IMR-90 (cell line): ENCODE measurements at places on chromosomes 2 and 18. TPM values are rescaled to one million over a fixed set of nuclear protein-coding genes. Genes with fewer than 3 reads are reported as not detected.

GRCh38 chr2:38438133-38438882 is 61.2 kb upstream of the ATL2 start:
- DNase-seq: no peak

GRCh38 chr18:55452123-55452611 is 135.8 kb downstream of the TCF4 start:
- no peak for DNase-seq

GRCh38 chr2:60354713-60355112 is 198.7 kb downstream of the BCL11A start:
- DNase-seq: no peak

DNA sequence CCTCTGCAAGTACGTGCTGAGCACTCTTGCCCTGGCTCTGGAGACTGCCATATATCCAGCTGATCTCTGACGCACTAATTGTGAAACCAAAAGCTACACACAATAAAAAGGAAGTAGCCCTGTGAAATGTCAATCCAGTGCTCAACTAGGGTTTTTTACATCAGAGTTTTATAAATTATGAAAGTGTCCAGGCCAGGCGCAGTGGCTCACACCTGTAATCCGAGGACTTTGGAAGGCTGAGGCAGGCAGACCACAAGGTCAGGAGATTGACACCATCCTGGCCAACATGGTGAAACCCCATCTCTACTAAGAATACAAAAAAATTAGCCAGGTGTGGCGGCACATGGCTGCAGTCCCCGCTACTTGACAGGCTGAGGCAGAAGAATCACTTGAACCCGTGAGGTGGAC is 24.5 kb upstream of the PEX13 start:
- DNase-seq: no peak

The CSRNP3 gene
- 0.21 and 0.32 TPM in 2 replicates for polyA plus RNA-seq

- no peak for DNase-seq
Observed at GRCh38 chr2:211837206-211837605, 701.4 kb downstream of the ERBB4 start.

- peak; percentile 15 for DNase-seq
Observed at GRCh38 chr2:150357770-150358467, 129.5 kb downstream of the RND3 start.

The TMEM178A gene
- polyA plus RNA-seq: 1.1 and 1.8 TPM in 2 replicates

The ACTG2 gene
- 887 and 899 TPM in 2 replicates for polyA plus RNA-seq

The C1GALT1C1L gene
- 0.53 and 0.63 TPM in 2 replicates for polyA plus RNA-seq

The REG3A gene
- polyA plus RNA-seq: not detected in 2 replicates

GRCh38 chr2:48126162-48126561 is 219.9 kb upstream of the FBXO11 start:
- peak; percentile 75 for DNase-seq

DNA sequence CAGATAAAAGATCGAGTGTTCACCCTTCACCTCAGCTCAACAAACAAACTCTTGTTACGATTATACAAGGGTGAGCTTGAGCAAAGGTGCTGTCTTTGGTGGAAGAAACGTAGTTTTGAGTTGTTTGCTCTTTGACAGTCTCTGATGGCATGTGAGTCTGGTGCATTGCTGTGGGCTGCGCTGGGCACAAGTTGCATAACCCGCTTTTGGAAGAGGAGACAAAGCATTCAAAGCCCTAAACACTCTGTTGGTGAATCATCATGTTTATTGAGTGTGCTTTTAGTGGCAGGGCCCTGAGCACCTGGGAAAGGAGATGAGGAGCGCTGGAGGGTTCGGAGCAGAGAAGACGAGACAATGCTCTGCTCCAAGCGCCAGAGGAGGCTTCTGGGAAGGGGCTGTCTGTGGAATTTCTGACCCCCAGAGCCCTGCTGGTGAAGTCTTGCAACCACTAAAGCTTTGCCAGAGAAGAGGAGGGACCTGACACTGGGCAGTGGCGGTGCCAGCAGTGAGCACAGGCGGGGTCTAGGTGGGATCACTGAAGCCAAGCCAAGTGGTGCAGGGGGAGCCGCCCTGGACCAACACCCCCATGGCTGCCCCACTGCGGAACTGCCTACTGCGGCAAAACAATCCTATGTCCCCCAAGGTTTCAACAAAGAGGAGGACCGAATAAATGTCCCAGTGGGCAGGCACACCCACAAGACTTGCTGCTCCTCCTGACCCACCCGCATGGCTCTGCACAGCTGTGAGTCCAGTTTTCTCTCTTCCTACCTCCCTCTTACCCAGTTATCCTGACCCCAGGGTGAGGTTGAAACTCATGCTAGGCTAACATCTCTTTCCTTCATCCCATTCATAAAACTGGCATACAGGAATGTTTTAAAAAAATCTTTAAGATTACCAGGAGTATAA is 64.0 kb downstream of the TNFRSF11A start:
- no peak for DNase-seq

- no peak for DNase-seq
Observed at GRCh38 chr2:68423966-68424650, 43.0 kb downstream of the FBXO48 start.
